EH (cell line): ENCODE measurements at places on chromosomes 4 and X.

GRCh38 chrX:54030329-54030728, 13.9 kb downstream of the PHF8 start:
- DNase-seq = no peak

DNA sequence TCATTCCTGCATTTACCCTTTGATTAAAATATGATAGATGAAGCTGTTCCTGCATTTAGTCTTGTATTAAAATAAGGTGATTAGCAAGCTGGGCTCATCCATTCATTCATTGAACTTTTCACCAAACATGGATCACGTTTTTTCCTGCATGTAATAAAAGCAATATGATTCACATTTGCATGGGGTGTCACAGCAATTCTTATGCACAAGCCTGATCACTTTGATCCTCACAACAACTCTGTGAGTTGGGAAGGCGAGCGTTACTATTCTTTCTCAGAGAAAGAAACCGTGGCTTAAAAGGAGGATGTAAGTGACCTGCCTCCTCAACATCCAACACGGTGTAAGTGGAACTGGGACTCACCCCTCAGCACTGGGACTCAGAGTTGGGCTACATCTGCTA, 20.0 kb downstream of the CHRNA9 start:
- no peak for DNase-seq

DNA sequence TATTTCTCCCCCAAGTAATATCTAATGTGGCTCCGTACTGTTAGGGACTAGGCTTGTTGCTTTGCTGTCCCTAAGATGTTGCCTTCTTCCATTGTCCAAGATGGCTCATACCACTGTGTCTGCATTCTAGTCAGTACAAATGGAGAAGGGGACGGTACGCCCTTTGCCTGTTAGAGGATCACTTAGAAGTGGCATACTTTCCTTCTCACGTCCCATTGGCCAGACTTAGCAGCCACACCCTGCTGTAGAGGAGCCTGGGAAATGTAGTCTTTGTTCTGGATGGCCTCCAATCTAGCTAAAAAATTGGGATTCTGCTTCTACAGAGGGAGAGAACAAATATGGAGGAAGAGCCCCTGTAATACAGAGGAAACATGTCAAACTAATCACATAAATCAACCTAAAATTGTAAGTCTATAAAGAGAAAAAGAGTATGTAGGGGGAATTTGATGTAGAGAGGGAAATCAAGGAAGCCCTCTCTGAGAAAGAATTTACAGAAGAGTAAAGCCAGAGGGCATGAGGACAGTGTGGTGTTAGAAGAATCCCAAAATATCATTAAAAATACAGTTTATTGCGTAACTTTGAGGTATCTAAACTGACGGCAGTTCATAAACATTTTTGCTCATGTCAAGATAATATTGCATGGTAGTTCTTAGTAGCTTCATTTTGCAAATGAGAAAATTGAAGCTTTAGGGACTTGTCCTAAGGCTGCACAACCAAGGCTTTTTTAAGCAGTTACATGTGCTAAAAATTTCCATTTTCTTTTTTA, 15.1 kb downstream of the PRIMPOL start:
- peak; percentile 51 for DNase-seq

DNA sequence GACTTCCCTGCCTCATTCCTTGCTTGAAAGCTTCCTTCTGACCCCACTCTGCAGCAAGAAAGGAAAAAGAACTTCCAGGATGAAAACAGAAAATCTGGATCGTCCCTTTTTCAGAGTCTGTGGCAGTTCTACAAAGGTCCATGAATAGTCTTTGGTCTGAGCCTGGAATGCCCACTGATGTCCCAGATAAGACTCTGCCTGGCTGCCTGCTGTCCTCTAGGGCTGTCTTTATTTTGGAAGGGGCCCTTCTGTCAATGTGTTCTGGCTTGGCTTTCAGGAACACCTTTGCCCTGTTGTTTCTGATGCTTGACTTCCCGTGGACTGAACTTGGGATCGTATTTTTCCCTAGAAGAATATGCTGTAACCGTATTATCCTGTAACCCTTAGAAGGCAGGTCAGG, 114.7 kb upstream of the LNX1 start:
- DNase-seq = no peak
